ENCODE measurements at places on chromosomes 2 and 18.

- DNase-seq, result no peak
These were observed 315.9 kb upstream of the ZEB2 start for GRCh38 chr2:144835634-144836350.

DNA sequence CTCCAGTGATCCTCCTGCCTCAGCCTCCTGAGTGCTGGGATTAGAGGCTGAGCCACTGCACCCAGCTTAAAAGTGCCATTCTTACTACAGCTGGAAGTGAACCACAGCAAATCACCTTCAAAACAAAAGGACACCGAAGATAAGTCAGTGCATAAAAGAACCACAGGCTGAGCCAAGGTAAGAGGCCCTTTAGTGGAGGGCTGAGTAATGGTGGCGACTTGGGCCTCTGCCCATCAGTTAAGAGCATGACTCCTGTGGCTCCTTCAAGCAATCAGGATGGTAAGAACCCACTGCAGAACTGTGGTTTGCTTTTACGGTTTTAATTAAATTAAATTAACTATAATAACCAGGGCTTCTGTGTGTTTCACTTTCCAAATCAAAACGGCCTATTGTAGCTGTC lies 75.1 kb downstream of the CTAGE1 start:
- peak; percentile 36 for DNase-seq

GRCh38 chr2:150609831-150610582 lies 122.5 kb upstream of the RND3 start:
- no peak for DNase-seq

- no peak for DNase-seq
These were observed 152.0 kb upstream of the SLC1A4 start for GRCh38 chr2:64837116-64837731.

DNA sequence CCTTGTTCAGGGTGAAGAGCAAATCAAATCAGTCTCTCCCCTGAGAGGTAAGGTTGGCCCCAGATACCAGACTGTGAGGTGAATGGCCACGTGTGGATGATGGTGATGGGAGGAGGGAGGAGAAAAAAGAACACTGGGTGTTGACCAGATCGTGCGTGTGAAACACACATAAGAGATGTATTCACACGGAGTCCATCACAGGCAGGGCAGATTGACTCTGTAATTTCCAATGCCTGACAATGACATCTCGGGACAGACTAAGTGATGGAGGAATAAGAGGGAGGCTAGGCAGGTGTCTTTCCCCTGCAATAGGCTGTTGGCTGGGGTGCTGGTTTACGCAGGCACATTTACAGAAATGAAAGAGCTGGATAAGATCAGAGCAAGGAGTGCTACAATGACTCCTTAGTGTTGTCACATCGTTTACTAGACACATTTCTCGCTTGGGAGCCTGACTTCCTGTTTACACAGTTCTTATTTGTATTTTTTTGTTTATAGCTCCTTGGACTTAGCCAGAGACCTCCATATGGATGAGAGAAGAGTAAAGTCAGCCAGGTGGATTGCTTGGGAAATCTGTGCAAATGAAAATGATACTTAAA lies 43.1 kb downstream of the CPO start:
- DNase-seq, result no peak

- DNase-seq, result no peak
These were observed 409.5 kb upstream of the POU3F3 start for GRCh38 chr2:104444392-104444791.

GRCh38 chr2:44124500-44124899 lies 44.2 kb upstream of the PPM1B start:
- no peak for DNase-seq

DNA sequence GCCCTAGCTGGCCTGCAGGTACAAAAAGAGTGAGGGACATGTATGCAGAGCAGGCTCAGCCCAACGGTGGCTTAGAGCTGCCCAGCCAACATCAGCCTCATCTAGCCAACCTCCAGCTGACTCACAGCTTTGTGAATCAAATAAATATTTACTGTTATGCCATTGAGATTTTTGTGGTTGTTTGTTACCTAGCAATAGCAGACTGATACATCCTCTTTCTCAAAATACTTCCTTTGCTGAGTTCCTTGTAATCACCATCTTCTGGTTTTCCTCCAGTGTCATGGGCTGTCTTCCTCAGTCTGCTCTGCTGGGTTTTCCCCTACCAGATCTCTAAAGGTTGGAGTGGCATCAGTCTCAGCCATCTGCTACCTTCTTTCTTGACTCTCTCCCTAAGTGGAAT lies 126.6 kb upstream of the SLC1A4 start:
- peak; percentile 30 for DNase-seq

GRCh38 chr2:201164166-201164565 lies 18.8 kb upstream of the CASP10 start:
- no peak for DNase-seq

DNA sequence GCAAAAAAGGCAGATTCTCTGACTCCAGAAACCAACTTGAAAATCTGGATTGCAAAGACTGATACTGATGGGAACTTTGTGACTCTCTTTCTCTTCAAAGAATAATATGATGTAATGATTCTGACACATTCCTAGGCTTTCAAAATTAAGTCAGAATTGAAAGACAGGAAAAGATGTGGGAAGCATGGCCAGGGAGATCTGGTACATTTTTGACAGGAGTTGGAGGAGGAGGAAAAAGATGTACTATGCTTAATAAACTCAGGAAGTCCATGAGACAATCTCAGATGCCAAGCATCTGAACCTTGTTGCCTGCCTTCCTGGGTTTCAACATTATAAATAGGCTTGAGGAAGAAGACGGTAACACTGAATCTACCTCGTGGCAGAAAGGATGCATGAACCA lies 34.2 kb downstream of the KLF7 start:
- no peak for DNase-seq

- DNase-seq, result no peak
These were observed 3.3 kb upstream of the SMYD5 start for GRCh38 chr2:73210696-73211095.

DNA sequence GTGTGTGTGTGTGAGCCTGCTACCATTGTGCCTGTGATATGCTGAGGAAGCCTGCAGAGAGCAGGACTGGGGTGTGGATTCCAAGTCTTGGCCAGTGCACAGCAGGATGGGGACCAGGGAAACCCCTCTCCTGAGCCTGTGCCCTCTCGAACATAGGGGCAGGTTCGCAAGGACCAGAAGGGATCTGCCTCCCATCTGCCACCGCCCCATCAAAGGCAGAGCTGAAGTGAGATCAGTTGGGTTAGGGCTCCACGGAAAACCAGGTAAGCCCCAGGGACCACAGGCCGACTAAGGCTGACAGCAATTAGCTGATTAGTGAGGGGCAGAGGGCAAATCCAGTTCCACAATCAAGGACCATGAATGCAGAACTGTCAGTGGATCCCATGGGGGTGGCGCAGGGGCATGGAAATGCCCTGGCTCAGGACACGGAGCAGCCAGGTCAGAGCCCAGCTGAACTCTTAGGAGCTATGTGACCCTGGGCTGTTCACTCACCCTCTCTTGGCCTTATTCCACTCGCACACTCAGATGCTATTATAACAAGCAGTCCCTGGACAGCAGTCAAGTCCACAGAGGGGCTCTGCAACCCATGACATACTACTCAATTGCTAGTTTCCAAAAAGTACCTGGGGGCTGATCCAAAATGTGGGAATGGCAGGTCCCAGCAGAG lies 84.2 kb upstream of the ID2 start:
- DNase-seq, result no peak

GRCh38 chr2:10961490-10961875 lies 49.7 kb downstream of the KCNF1 start:
- no peak for DNase-seq

- no peak for DNase-seq
These were observed 381.2 kb downstream of the LPIN1 start for GRCh38 chr2:12127638-12128037.

DNA sequence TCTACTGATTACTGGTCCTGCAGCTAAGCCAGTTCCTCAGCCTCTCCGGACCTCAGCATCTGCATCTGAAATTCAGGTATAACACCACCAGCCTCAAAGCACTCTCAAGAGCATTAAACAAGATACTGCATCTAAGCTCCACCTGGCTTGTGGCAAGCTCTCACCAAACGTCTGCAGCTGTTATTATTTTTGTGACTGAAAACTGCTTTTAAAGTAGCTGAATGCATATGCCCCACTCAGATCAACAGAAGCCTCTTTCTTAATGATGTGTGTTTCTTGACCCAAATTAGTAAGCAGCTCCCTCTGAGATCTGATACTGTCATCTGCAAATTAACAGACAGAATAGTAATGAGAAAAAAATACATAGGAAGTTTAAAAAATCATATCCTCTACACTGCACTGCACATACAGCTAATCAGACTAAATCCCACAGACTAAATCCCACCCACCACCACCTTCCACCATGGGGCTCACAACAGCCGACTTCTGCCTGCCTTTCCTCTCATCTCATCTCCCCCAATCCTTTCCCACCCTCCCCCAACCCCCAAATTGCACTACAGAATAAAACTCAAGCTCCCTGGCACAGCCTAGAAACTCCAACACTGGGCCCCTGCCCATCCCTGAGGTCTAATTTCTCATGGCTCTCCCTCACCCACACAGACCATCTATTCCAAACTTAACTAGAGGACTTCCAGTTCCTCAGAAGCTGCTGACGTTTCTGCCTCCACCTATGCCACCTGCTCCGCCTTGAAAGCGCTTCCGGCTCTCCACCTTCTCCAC lies 52.9 kb downstream of the TMEM163 start:
- no peak for DNase-seq
